ENCODE measurements at places on chromosomes 7 and 10. TPM values are rescaled to one million over a fixed set of nuclear protein-coding genes. Genes with fewer than 3 reads are reported as not detected.

The SH2D4B gene
- polyA plus RNA-seq: 0.09 TPM

The TRIM73 gene
- polyA plus RNA-seq: 2.2 TPM

The MSRB2 gene
- polyA plus RNA-seq: 29.1 TPM

The FAM237B gene
- polyA plus RNA-seq: not detected

The BTBD16 gene
- not detected for polyA plus RNA-seq

The VSTM2A gene
- polyA plus RNA-seq: 0.25 TPM

The ATP6V0E2 gene
- polyA plus RNA-seq: 5.4 TPM

The CPA5 gene
- polyA plus RNA-seq: 0.68 TPM

The TBRG4 gene
- 60.9 TPM for polyA plus RNA-seq

The OR2A7 gene
- polyA plus RNA-seq: 2.8 TPM

The FAM13C gene
- not detected for polyA plus RNA-seq

The FAM25A gene
- not detected for polyA plus RNA-seq

The SMIM30 gene
- polyA plus RNA-seq: 55.1 TPM

The ERVW-1 gene
- not detected for polyA plus RNA-seq

The ADRA2A gene
- polyA plus RNA-seq: 19.3 TPM

The PSMA2 gene
- 169 TPM for polyA plus RNA-seq

The ST7 gene
- 27.7 TPM for polyA plus RNA-seq

The NPM3 gene
- 2.5 TPM for polyA plus RNA-seq

The SLK gene
- polyA plus RNA-seq: 33.0 TPM

The C10orf105 gene
- polyA plus RNA-seq: 0.27 TPM

The HOXA9 gene
- 0.28 TPM for polyA plus RNA-seq

The SBDS gene
- 309 TPM for polyA plus RNA-seq

The SEC31B gene
- 4.4 TPM for polyA plus RNA-seq

The FFAR4 gene
- polyA plus RNA-seq: 0.99 TPM

Data from small intestine (tissue), 16 donors.